Thymus (tissue), 14 donors: ENCODE measurements at places on chromosomes 1 and 21. TPM values are rescaled to one million over a fixed set of nuclear protein-coding genes. Genes with fewer than 3 reads are reported as not detected.

The PRAMEF20 gene
- polyA plus RNA-seq: 0.05 TPM

The WDR64 gene
- 0.14 TPM for polyA plus RNA-seq

- no peak overlapping the region for H3K27ac ChIP-seq
- H3K4me1 ChIP-seq: no peaks in the 10 kb centered on the region
- no peaks in the 10 kb centered on the region for H3K27me3 ChIP-seq
Measured at GRCh38 chr1:3827813-3828307, 29.2 kb downstream of the CEP104 start.

DNA sequence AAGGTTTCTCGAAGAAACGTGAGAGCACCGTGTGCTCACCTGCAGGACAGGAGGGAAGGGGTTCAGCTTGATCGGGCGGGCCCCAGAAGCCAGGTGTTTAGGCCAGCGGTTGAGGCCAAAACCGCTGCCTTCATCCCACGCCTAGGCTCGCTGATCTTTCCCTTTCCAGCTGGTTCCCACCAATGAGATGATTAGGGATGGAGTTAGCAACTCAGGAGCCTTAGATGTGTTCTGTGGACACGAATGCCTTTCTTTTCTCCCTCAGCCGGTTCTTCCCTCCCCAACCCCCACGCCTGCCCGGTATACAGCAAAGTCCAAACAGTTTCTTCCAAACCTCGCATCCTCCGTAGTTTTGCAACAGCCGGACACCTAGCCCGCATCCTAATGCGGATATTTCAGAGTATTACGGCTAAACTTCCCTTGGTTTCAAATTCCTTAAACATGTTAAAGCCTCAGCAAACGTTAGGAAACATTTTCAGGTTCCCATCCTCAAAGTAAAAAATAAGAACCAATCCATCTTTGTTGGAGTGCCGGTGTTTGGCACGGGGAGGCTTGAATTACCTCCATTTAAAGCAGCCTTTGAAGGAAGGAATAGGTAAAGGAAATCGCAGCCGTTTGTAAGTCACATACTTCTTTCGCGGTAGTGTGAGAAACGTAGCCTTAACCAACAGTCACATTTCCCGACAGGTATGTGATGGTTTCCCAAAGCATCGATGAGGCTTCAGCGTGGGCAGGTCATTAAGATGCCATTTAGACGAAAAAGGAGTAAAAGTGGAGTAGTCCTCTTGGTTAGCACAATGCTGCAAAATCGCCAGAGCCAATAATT lies 1.1 kb downstream of the LRRC8C start:
- peak overlapping the region; percentile 68 for H3K4me3 ChIP-seq
- H3K4me1 ChIP-seq: no peaks in the 10 kb centered on the region
- H3K27ac ChIP-seq: no peak overlapping the region
- no peak for DNase-seq
- H3K27me3 ChIP-seq: peaks cover 3% of the 10 kb centered on the region

DNA sequence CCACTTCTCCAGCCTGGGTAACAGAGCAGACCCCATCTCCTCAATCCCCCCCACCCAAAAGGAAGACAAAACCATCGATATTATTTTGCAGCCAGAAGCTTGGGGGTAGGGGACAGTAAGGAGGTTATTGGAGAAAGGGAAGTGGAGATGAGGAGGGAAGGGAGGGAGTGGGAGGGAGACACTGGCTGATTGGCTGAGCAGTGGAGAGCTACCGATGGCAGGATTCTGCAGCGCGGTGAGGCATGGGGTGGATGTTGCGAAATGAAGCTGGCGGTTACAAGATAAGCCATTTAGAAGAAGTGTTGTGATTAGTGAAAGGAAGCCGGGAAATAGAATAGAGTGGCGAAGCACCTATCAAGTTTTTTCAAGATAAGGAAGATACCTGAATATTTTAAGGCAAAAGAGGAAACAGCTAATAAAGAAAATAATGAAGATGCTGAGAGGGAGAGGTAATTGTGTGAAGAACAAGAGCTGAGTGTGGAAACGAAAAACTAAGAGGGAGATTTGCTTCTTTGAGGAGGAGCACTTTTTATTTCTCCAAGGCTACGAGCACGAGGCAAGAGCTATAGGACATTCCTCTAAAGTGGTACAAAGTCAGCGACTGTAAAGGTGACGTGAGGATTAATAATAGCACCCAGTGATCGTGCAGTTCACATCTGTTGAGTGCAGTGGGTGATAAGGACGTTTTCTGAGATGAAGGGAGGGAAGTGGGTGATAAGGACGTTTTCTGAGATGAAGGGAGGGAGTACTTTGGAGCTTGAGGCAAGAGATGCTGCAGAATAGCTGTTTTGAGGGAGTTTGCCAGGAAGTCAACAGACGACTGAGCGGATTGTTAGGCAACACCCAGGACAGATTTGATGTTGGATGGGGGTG lies 103.2 kb upstream of the KIF26B start:
- no peaks in the 10 kb centered on the region for H3K4me1 ChIP-seq
- H3K27ac ChIP-seq: no peak overlapping the region
- H3K36me3 ChIP-seq: no peaks in the 10 kb centered on the region
- no peaks in the 10 kb centered on the region for H3K27me3 ChIP-seq
- no peak overlapping the region for H3K4me3 ChIP-seq
- no peak for DNase-seq

The OR2T11 gene
- polyA plus RNA-seq: not detected

The PLA2G2C gene
- 0.02 TPM for polyA plus RNA-seq

The LCE1F gene
- polyA plus RNA-seq: 0.46 TPM

DNA sequence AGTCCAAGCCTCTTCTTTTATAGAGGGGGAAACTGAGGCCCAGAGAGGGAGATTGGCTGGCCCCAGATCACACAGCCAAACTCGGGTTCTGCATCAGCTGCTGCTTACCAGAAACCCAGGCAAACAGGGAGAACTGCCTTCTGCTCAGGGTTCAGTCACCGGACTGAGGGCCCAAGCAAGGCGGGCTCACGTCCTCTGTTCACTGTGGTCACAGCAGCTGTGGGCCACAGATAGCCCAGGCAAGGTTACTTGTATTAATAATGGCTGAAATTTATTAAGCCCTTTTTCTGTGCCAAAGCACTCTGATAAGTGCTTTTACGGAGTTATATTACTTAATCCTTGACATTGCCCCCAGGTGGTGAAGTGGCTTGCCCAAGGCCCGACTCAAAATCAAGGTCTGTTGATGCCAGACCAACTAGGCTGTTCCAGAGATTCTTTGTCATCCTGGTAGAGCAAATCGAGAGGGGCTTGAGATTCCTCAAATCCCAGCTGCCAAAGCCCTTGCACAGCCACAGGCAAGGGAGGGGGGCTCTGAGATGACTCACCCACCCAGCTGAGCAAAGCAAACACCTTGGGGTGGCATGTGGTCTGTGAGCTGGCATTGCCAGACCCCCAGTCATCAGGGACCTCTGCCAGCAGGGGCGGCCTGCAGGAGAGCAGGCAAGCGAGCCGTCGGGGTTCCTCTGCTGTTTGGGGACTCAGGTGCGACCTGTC lies 36.5 kb downstream of the EPHB2 start:
- no peaks in the 10 kb centered on the region for H3K27me3 ChIP-seq
- H3K4me1 ChIP-seq: no peaks in the 10 kb centered on the region

- H3K27me3 ChIP-seq: no peaks in the 10 kb centered on the region
- H3K27ac ChIP-seq: no peak overlapping the region
- H3K36me3 ChIP-seq: no peaks in the 10 kb centered on the region
- H3K4me1 ChIP-seq: no peaks in the 10 kb centered on the region
- H3K4me3 ChIP-seq: no peak overlapping the region
Measured at GRCh38 chr1:19858893-19859292, 23.3 kb upstream of the OTUD3 start.

GRCh38 chr1:231786126-231786525 lies 159.5 kb downstream of the DISC1 start:
- no peaks in the 10 kb centered on the region for H3K4me1 ChIP-seq
- H3K36me3 ChIP-seq: no peaks in the 10 kb centered on the region
- H3K27ac ChIP-seq: no peak overlapping the region
- no peaks in the 10 kb centered on the region for H3K27me3 ChIP-seq

- no peaks in the 10 kb centered on the region for H3K27me3 ChIP-seq
- H3K4me3 ChIP-seq: no peak overlapping the region
- no peak for DNase-seq
- peaks cover 53% of the 10 kb centered on the region for H3K4me1 ChIP-seq
- no peaks in the 10 kb centered on the region for H3K36me3 ChIP-seq
- H3K27ac ChIP-seq: no peak overlapping the region
Measured at GRCh38 chr21:42384989-42385388, 10.9 kb downstream of the TMPRSS3 start.

The FCGR2B gene
- polyA plus RNA-seq: 10.9 TPM

DNA sequence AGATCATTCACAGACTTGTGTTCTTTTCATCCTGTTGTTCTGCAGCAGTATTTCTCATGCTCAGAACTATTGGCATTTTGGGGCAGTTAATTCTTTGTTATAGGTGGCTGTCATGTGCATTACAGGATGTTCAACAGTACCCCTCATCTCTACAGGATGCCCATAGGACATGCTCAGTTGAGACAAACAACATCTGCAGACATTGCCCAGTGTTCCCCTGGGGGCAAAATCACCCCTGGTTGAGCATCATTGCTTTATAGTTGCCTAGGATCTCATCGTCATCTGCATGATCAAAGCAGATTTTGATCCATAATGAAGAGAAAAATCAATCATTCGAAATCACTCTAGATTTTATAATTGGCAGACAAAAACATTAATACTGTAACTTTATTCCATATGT lies 222.5 kb upstream of the CACYBP start:
- H3K36me3 ChIP-seq: no peaks in the 10 kb centered on the region
- H3K27ac ChIP-seq: no peak overlapping the region
- no peaks in the 10 kb centered on the region for H3K4me1 ChIP-seq
- no peak overlapping the region for H3K4me3 ChIP-seq
- DNase-seq: no peak
- H3K27me3 ChIP-seq: no peaks in the 10 kb centered on the region

DNA sequence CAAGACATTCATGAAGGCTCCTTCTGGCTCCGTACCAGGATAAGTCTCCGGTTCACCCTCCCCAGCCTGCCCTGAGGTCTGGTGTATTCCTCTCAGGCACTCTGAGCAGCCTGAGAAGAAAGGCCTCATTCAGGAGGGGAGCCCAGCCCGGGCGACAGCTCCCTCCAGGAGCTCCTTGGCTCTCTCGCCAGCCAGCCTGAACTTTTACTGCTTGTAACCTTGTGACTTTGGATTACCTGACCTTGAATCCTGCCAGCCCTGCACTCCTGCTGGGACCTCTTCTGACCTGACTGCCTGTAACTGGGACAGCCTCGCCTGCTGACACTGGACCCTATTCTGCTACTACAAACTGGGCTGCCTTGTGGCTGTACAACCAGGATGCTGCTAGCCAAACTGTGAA lies 65.8 kb downstream of the CD34 start:
- H3K27ac ChIP-seq: no peak overlapping the region
- H3K27me3 ChIP-seq: no peaks in the 10 kb centered on the region
- no peak for DNase-seq
- no peak overlapping the region for H3K4me3 ChIP-seq
- peaks cover 22% of the 10 kb centered on the region for H3K4me1 ChIP-seq
- H3K36me3 ChIP-seq: peaks cover 27% of the 10 kb centered on the region

The TMEM240 gene
- 2.8 TPM for polyA plus RNA-seq

The C4BPA gene
- 0.32 TPM for polyA plus RNA-seq

DNA sequence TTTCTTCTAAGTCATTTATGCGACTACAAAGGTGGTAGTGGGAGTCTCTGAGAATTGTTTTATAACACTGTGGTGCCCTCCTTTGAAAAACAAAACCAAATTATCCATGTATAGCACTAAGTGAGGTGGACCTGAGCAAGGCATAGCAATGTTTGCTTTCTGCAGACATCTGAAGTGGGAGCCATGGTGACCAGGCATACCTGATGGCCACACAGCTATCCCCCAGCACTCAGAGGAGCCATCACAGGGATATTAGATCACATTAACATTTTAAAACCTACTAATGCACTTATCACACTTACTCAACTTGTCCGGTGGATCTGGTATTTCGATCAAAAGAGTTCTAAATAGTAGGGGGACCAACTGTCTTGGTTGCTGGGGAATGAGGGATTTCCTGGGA lies 24.8 kb upstream of the AVPR1B start:
- peaks cover 11% of the 10 kb centered on the region for H3K4me1 ChIP-seq
- no peak overlapping the region for H3K27ac ChIP-seq
- no peaks in the 10 kb centered on the region for H3K27me3 ChIP-seq
- H3K36me3 ChIP-seq: no peaks in the 10 kb centered on the region
- no peak overlapping the region for H3K4me3 ChIP-seq
- no peak for DNase-seq

DNA sequence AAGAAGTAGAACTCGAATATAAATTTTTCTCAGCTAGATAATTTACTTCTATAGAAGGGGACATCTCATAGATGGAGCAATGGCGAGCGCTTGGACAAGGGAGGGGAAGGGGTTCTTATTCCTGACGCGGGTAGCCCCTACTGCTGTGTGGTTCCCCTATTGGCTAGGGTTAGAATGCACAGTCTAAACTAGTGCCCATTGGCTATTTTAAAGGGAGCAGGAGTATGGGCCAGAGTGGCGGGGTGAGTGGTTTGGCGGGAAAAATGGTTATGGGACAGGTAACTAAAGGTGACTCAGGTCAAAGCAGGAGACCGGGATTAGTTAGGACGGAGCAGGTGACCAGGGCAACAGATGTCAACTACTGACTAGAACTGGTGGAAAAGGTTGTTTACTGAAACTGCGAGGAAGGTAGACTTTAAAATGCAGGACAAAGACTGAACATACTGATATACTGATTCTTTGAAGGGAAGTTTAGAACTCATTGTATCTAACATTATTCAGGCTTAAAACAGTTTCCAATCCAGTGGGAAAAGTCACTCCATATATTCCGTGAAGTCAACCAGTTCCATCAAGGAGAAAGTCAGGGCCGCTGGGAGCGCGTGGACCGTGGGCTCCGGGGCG lies 940 bp upstream of the ATAD3A start:
- peak overlapping the region; percentile 69 for H3K27ac ChIP-seq
- H3K4me3 ChIP-seq: peak overlapping the region; percentile 69
- no peaks in the 10 kb centered on the region for H3K27me3 ChIP-seq
- H3K36me3 ChIP-seq: no peaks in the 10 kb centered on the region

DNA sequence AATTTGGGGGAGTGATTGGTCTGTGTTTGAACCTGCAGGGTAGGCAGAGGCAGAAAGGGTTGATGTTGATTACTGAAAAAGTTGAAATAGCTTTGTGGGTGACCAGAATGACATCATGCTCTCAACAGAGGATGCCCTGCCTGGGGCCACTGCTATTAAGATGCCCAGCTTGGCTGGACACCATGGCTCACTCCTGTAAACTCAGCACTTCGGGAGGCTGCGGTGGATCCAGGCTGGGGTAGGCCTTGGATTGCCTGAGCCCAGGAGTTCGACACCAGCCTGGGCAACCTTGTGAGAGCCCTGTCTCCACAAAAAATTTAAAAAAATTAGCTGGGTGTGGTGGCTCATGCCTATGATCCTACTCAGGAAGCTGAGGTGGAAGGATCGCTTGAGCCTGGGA lies 42.8 kb upstream of the CACNA1E start:
- H3K27me3 ChIP-seq: no peaks in the 10 kb centered on the region
- H3K27ac ChIP-seq: no peak overlapping the region
- DNase-seq: no peak
- no peaks in the 10 kb centered on the region for H3K36me3 ChIP-seq
- H3K4me3 ChIP-seq: no peak overlapping the region

DNA sequence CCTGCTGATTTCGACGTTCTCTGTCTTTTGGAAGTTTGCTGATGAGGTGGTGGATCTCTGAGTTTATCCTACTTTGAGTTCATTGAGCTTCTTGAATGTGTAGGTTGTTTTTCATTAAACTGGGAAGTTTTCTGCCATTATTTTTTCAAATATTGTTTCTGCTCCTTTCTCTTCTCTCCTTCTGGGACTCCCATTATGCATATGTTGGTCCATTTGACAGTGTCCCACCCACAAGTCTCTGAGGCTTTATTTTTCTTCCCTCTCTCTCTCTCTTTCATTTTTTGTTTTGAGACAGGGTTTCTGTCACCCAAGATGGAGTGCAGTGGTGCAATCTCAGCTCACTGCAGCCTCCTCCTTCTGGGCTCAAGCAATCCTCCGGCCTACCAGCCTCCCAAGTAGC lies 11.7 kb downstream of the TNFRSF18 start:
- peaks cover 7% of the 10 kb centered on the region for H3K27me3 ChIP-seq
- no peaks in the 10 kb centered on the region for H3K4me1 ChIP-seq
- no peak overlapping the region for H3K27ac ChIP-seq
- no peaks in the 10 kb centered on the region for H3K36me3 ChIP-seq
